ENCODE measurements at places on chromosomes 7 and 10. TPM values are rescaled to one million over a fixed set of nuclear protein-coding genes. Genes with fewer than 3 reads are reported as not detected.

CDH23 gene
- polyA plus RNA-seq, result 3.2 TPM

LMOD2 gene
- 0.01 TPM for polyA plus RNA-seq

PBLD gene
- 1.2 TPM for polyA plus RNA-seq

GPR26 gene
- polyA plus RNA-seq, result not detected

RASSF4 gene
- polyA plus RNA-seq, result 3.6 TPM
